ENCODE measurements at places on chromosomes 6 and 20.

DNA sequence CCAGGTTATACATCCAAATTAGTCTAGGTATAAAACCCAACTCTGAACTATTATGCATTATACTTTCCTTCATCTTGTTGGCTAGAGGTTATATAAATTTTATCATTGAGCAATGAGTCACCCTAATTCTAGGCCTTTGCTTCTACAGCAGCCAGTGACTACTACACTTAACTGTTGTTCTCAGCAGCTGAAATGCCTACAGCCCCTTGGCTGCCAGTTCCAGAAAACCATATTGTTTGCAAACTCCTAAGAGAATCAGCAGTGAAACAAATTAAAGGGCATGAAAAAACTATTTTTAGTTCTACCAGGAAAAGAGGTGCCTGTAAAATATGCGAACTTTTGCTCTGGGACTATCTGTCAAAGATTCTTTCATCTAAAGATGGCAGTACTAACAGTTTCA lies 292.8 kb downstream of the FRK start:
- no peak for DNase-seq

DNA sequence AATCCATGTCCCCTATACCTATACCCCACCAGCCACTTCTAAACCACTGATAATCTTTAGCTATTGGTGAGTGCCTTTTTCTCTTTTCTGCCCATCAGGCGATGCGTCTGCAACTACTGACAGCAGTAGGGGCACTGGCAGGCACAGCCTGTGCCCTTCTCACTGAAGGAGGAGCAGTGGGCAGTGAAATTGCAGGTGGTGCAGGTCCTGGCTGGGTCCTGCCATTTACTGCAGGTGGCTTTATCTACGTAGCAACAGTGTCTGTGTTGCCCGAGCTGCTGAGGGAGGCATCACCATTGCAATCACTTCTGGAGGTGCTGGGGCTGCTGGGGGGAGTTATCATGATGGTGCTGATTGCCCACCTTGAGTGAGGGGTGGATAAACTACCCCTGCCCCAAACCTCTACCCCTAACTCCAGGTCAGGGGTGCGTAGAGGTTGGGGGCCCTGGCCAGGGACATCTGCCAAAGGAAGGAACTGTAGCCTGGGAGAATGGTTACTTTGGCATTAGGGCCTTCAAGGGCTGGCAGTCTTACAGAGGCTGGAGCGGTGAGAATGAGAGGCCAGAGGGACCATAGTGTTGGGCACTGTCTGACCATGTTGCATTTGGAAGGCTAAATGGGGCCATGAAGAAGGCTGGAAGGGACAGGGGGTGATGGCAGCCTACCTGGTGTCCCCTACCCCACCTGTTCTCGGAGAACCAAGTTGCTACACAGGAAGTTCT lies 851 bp upstream of the HSD17B8 start:
- no peak for DNase-seq

DNA sequence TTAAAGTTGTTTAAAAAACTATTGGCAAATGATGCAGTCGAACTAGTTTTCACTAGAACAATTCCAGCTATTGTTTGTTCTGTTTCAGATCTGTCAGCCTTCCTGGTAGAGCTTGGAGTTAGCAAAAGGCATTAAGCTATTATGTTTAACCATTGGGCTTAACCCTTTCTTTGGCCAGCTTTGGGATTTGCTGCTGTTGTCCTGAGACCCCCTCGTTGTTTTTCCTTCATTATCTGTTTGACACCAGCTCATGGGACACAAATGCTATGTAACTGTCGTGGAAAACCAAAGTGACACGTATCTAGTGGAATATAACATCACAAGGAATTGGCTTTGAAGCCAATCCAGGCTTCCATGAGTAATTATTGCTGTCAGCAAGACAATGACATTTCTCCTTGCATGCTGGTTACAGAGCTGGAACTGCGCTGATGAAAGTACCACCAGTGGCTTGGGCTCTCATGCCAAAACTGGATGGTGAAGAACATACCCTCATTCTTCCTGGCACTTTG lies 96.0 kb downstream of the EYA2 start:
- DNase-seq = no peak

GRCh38 chr20:58078741-58079522 lies 149.5 kb downstream of the ANKRD60 start:
- DNase-seq = no peak

DNA sequence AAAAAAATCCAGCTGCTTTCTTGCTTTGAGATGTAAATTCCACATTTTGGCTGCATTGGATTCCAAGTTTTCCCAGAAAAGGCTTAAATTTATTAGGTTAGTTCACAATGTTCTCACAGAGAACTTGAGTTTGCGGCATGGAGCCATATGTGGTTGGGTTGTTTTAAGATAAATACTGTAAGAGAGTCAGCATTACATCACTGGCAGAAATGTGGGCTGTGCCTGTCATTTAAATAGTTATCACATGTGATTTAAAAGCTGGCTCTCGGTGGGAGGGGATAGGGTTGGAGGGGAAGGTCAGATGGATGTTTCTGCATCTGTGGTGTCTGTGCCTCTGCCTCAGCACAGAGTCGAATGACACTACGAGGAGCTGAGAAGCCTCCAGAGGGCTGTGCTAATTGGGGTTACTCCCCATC lies 73.8 kb upstream of the SCP2D1 start:
- no peak for DNase-seq

DNA sequence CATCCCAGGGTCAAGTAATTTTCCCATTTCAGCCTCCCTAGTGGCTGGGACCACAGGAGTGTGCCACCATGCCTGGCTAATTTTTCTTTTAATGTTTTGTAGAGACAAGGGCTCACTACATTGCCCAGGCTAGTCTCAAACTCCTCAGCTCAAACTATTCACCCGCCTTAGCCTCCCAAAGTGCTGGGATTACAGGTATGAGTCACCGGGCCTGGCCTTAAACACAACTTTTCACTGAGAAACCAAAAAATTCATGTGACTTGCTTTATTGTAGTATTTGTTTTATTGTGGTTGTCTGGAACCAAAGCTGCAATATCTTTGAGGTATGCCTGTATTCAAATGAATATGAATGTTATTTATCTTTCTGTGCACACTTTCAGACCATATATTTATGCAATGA lies 72.2 kb downstream of the RWDD2A start:
- DNase-seq = no peak

- no peak for DNase-seq
Measured at GRCh38 chr20:24778585-24779031, 170.5 kb upstream of the CST7 start.

DNA sequence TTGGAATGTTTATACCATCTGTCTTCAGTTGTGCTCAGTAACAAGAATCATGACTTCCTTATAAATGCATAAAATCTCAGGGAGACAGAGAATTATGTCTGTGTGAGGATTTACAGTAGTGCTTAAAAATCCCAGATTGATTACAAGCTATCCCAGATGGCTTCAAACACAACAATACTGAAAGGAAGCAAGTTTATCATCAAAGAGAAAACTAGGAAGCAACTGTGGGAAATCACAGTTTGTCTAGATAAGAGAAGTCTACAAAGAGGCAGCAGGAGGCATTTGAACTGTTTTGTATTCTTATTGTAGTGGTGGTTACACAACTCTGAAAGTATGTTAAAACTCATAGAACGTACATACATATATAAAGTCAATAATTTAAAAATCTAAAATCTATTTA lies 104.4 kb upstream of the SALL4 start:
- no peak for DNase-seq

GRCh38 chr20:9955646-9956045 lies 79.1 kb upstream of the ANKEF1 start:
- no peak for DNase-seq

DNA sequence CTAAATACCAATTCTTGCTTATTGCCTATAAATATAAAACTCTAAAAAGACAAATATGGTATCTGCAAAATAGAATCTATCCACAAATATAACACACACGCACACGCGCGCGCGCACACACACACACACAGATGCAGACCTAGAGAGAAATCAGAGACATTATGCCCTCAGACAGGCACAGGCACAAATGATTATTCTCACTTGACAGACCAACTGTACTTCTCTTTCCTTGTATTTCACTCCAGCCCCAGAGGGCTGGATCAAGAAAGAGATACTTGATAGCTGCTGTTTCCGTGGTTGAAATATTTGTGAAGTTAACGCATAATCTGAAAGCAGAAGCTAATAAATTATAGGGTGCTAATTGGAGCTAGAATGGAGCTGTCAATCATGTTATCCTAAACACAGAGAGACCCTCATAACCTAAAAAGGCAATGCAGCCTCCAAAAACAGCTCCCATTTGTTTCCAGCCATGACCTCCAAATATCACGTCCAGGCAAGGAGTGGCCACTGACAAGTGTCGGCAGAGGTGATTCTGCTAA lies 11.5 kb downstream of the VGLL2 start:
- no peak for DNase-seq

DNA sequence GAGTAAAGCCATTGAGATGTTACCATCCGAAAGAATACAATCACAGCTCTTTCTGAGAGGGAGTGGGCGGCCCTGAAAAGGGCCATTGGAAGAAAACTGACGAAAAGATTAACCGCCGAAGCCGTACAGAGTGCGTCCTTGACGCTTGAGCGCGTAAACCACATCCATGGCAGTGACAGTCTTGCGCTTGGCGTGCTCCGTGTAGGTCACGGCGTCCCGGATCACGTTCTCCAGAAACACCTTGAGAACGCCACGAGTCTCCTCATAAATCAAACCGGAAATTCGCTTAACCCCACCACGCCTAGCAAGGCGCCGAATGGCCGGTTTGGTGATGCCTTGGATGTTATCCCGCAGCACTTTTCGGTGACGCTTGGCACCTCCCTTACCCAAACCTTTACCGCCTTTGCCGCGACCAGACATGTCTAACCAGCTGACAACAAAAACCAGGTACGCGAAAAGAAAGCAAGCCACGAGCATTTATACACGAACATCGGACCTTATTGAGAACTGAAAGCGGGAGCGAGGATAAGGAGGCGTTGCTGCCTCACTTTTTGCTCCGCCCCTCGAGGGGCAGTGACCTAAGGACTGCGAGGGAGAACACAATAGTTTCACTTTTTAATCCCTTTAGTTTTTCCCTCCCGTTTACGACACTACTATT lies 60.3 kb upstream of the HFE start:
- DNase-seq = peak; percentile 96

GRCh38 chr20:38152621-38153221 lies 12.3 kb downstream of the TGM2 start:
- DNase-seq = no peak

DNA sequence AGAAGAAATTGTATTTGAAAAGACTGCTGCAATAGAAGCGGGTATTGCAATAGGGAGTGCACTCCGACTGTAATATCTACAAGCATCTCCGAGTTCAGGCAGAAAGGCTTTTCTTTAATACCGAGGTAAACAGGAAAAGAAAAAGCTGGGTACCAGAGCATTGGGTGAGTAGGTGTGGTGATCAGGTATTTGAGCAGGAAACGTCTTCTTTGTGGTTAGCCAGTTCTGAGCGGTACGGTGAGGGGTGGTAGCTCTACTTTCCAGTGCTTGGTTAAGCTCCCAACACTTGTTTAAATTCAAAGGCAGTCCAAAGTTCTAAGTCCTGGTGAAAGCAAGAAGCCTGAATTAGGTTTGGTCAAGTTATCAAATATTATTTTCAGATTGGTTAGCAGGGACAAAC lies 404.1 kb downstream of the LMBRD1 start:
- no peak for DNase-seq

- DNase-seq = no peak
Measured at GRCh38 chr20:37935435-37935834, 32.5 kb downstream of the VSTM2L start.

DNA sequence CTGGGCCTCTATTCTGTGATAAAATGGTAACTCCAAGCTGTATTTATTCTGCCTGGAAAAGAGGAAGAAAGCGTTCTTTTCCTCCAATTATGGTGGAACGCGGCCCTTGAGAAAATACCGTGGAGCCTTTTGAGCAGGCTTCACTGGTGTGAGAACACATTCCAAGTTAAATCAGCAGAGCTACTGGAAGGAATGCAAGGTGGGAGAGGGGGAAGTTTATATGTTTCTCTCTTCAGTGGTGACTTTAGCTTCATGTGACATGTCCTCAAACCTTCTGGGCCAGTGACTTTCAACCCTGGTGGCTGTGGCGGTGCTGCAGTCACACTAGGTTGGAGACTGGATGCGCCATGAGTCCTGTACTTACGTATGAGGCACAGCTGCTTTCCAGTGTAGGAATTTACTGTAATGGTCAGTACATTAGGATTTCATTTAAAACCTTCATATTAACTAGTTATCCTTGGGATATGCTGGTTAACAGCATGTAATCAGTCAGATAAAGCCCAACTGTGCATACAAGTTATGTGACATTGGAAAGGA lies 221.7 kb downstream of the ARID1B start:
- DNase-seq = no peak

- no peak for DNase-seq
Measured at GRCh38 chr6:53691252-53691651, 25.7 kb upstream of the KLHL31 start.

GRCh38 chr20:49315580-49315979 lies 37.7 kb upstream of the ZNFX1 start:
- no peak for DNase-seq

DNA sequence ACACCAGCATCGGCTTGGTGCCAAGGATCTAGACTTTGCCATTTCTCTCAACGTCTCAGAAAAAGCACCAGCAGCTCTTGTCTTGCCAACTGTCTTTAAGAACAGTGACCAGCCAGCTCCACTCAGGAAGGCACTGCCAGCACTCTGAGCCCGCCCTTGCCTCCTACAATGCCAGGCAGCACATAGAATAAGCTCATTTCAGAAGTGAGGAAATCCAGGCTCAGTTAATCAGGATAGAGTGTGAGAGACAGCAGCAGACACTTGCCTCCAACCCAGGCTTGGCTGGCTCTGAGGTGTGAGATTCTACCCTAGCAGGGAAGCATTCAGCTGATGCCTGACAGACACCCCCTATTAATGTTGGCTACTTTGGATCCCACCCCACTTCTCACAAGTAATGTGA lies 4.3 kb upstream of the SYNDIG1 start:
- no peak for DNase-seq

- no peak for DNase-seq
Measured at GRCh38 chr20:50270569-50270968, 79.9 kb downstream of the CEBPB start.

GRCh38 chr6:15575357-15576033 lies 87.3 kb downstream of the DTNBP1 start:
- DNase-seq = no peak

GRCh38 chr6:44652547-44652946 lies 265.0 kb downstream of the CDC5L start:
- no peak for DNase-seq
